ENCODE measurements at places on chromosomes 7 and 10. TPM values are rescaled to one million over a fixed set of nuclear protein-coding genes. Genes with fewer than 3 reads are reported as not detected.

GRCh38 chr10:102492983-102493382, 9.5 kb downstream of the ACTR1A start:
- no peak for DNase-seq

DNA sequence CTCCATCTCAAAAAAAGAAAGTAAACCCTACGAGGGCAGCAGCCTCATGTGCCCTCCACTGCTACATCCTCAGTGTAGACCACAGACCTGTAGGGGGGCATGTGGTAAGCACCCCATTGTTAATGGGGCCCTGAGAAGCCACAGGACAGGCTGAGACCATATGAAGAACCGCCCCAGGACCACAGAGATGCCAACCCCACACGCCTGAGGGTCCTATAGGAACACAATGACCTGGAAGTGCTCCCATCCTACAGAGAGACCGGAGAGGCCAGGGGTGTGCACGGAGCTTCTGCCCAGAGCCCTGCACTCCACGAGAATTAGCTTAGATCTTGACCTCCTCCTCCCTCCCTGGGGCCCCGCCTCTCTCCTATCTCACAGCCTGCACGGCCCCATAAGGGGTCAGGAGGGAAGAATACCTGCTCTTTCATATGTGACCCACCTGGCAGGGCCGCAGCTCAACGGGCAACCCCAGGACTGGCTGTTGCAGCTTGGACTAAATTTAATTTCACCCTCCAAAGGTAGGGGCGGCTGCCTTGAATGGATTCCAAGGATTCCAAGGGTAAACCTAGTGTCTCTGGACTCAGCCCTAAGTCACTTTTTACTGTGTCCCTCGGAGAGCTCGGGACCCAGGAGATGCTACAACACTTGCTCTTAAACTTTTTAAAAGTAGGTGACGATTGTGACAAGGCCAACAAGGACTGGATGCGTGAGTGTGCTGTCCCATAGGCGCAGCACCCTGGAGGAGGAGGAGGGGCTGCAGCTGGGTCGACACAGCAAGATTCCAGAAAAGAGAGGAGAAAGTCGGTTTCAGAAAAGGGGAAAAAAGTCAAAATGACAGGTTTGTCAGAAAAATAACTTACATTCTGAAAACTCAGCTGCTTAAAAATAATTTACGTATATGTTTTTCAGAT, 24.2 kb downstream of the PRKAG2 start:
- DNase-seq: no peak

DNA sequence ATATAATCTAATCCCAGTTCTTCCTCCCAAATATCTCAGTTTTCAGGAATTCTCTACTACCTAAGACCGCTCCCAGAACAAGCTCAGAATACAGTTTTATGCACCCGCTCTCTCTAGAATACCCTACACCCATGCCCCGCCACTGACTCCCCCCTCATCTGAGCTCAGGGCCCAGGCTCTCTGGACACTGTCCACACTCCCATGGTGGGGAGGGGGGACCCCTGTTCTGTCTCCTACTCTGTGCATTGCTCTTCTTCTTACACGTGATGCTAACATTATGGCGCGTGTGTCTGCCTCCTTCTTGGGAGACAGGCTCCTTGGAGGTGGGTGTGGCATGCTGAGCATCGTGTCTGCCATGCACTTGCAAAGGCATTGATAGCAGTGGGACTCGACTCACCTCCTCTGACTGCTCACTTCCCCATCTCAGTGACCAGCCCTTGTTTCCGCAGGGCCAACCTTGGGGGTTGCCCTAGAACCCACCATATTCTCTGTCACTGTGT, 127.9 kb downstream of the TCERG1L start:
- no peak for DNase-seq

DNA sequence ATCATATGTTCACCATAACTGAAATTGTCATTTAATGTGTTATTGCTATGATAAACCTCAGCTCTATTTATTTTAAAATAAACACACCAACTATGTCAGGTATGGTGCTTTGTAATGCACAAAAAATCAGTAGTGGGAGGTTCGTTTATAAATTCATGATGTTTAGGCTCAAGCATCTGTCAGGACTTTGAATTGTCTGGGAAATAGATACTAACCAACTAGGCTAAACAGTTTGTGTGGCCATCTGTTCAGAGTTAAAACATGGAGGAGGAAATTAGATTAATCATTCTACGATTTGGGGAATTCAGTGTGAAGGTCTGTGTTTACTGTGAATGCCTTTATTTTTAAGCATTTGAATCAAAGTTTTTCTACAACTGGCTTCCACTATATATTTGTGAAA, 212.6 kb upstream of the FZD8 start:
- no peak for DNase-seq

DNA sequence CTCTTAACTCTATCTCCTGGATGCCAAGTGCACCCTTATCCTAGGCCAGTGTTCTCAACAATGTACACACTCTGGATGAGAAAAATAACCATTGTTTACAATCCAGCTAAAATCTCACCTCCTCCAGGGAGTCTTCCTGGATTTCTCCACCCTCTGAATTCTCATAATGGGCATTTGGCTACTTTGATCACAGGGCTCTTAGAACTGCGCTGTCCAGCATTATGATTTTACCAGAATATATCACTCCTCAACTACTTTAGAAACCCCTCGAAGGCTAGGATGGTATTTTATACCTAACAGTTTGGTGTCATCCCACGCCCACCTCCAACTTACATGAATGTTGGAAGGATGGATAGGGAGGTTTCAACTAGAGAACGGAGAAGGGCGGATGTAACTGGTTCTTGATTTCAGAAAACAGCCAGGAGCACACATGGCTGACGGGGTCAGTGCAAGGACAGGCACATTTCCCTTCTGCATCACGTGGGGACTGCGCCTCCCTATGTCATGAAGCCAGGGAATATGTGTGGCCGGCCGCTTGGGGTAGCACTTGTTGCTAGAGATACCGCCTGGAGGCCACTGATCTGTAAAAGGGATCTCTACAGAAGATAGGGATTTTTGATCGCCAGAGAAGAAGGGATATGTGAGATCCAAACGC, 1.2 kb upstream of the ATP6V0E2 start:
- peak; percentile 67 for DNase-seq

- no peak for DNase-seq
Measured at GRCh38 chr7:73918926-73919693, 58.2 kb downstream of the TMEM270 start.

SPRN gene
- 0.18 TPM for polyA plus RNA-seq

IDI2 gene
- polyA plus RNA-seq: not detected

PGAM2 gene
- polyA plus RNA-seq: 3.1 TPM
